ENCODE measurements at places on chromosomes 16 and 17.

GRCh38 chr16:70790815-70791214 lies 10.1 kb downstream of the VAC14 start:
- DNase-seq = no peak

- no peak for DNase-seq
Observed at GRCh38 chr16:58586340-58587030, 43.1 kb downstream of the CNOT1 start.

DNA sequence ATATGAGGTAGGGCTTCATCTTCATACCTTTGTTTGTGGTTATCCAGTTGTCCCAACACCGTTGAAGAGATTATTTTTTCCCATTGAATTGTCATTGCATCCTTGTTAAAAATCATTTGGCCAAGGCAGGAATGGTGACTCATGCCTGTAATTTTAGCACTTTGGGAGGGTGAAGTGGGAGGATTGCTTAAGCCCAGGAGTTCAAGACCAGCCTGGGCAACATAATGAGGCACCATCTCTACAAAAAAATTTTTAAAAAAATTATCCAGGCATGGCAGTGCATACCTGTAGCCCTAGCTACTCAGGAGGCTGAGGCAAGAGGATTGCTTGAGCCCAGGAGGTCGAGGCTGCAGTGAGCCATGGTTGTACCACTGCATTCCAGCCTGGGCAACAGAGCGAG lies 223.9 kb downstream of the TANC2 start:
- DNase-seq = no peak

DNA sequence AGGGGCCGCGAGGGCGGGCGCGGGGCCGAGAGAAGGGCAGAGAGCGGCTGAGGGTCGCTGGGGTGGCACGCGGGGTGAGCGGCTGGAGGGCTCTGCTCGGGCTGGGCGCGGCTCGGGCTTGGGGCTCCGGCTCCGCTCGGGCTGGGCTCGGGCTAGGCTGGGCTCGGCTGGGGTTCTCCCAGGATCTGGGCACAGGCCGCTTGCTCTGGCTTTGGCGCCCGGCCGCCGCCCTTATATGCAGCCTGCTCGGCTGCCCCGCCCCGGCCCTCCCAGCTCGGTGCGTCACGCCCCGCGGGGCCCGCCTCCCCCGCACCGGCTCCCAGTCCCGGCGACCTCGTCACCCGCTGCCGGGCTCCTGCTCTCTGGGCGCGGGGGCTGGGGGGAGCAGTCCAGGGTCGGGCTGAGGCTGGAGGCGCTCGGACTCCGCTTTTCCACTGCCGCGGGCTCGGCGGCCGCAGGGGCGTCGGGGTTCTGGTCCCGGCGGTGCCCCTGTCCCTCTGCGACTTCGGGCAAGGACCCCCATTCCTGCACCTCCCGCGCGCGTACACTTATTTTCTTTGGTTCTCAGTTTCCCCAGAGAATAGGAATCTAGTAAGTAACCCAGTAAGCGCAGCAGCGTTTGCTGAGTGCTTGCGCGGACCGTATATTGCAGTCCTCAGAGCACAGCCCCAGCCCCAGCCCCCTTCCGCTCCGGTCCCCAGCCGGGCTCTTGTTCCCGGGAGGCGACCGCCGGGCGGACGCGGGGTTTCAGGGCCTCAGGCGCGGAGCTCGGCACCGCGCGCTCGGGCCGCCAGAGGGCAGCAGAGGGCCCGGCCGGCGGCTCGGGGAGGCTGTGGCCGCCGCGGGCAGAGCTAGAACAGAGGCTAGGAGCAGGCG lies at the start of gene RASD1:
RASD1 (minus strand) TSS at position 207 of the 876 bp plus-strand sequence. CDS start 214 bp downstream, outside the sequence.
- DNase-seq = peak; percentile 86

DNA sequence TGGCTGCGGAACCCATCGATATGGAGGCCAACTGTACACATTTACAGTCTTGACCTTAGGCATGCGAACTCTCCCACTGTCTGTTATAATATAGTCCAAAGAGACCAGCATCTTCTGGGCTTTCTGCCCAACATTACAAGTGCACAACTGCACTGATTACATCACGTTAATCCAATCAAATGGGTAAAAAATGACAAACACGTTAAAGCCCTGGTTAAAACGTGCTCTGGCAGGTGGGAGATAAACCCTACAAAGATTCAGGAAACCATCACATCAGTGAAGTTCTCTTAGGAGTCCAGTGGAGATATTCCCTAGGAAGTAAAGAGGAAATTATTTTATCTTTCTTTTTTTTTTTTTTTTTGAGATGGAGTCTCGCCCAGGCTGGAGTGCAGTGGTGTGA lies 23.7 kb upstream of the XYLT2 start:
- no peak for DNase-seq

DNA sequence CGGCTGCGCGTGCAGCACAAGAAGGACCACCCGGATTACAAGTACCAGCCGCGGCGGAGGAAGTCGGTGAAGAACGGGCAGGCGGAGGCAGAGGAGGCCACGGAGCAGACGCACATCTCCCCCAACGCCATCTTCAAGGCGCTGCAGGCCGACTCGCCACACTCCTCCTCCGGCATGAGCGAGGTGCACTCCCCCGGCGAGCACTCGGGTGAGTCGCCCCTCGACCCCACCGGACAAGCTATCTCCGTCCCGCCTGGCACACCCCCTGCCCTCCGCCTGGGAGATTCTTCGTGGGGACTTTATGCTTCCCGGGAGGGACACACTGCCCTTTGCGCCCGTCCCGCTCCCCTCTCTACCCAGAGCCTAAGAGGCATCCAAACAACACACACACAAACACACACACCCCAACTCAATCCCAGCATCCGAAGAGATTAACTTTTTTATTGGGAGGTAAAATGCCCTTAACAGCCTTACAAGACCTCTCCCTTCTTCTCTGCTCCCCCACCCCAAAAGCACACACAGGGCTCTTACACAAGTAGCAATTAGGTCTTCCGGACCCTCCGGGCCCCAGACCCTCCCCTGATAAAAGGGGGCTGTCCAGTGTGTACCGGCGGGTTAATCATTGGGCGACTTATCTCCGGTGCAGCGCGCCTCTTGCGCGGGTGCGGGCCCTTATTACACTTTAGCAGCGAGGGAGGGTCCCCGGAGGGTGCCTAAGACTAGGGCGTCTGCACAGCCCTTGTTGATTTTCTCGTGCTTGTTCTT lies 2.1 kb downstream of the SOX9 start:
- DNase-seq = no peak

DNA sequence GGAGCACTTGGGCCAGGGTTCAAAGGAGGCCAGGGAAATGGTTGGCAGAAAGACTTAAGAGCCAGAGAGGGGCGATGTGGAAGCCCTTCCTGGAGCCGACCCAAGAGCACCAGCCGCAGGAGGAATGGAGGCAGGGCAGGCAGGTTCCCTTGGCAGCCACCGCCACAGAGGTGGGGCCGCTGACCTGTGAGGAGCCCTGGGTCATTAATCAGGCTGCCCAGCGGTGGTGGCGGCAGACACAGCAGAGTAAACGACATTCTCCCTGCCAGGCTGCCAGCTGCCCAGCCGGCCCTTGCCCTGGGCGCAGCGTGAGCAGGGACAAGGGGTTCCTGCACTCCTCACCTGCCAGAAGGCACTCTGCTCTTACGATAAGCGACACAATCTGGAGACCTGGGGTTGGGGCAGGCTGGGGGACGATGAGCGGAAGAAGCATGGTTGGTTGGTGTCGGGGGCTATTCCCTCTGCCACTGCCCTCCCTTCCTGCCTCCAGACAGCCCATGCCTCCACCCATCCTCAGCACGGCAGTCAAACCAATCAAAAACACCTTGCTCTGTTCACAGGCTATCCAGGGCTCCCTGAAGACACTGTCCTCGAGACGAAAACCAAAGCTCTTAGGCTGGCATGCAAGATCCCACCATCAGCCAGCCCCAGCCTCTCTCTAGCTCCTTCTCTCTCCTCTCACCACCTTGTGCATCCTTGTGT lies 40.9 kb downstream of the PLXDC1 start:
- DNase-seq = no peak

DNA sequence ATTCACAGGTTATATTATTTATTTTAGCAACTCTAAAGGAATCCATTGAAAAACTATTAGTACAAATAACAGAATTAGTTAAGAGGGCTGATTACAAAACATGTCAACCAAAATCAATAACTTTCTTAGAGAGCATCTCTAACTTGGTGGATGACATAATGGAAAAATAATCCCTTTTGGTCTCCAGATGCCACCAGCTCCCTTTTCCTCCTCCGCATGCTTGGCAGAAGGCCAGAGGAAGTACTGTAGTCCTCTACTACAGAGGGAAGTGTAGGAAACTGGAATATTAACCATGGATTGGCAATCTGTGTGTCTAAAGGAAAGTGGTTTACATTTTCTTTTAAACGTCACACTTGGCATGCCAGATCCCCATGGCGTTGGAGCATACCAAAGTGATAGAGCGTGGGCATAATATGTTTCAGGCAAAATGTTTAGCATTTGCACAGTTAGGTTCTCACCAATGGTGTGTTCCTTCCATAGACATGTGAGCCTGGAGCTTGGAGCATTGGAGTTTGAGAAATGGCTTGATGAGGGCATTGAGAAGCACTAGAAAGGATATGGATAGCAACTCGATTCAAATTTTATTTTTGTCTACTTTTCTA lies 106.3 kb downstream of the PRKCB start:
- no peak for DNase-seq

GRCh38 chr17:37701496-37701898 lies 43.4 kb downstream of the HNF1B start:
- peak; percentile 76 for DNase-seq

DNA sequence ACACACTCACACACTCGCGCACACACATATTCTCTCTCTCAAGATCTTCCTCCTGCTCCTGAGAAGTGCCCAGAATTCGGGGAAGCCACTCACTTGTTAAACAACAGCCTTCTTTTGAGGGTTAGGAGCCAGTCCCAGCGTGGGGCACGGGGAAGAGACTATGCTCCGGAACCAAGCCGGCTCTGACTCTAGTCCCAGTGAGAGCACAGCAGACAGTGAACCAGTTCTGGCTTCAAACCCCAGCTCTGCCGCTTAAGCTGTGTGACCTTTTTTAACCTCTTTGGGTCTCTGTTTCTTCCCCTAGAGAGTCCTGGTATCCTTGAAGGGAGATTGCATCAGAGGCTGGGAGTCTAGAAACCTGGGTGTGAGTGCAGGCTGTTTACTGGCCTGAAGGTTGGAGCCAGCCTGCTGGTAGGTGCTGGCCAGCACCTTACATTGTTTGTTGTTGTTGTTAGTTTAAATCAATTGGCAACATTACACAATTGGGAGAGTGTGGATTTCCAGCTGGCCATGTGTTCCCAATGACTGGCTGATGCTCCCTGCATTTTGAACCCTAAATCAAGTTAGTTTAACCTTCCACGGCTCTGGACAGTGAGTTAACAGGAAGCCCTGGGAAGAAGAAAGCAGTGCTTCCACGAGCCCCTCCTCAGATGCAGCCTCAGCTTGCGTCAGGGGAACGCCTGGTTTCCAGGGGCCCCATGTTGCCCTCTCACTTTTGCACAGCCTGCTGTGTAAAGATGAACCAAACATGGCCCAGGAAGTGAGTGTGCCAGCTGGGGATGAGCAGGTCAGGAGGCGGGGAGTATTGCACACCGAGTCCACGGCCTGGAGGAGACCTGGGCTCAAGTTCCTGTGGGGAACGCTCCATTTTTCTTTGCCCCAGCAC lies 71.5 kb downstream of the GAS7 start:
- DNase-seq = no peak

DNA sequence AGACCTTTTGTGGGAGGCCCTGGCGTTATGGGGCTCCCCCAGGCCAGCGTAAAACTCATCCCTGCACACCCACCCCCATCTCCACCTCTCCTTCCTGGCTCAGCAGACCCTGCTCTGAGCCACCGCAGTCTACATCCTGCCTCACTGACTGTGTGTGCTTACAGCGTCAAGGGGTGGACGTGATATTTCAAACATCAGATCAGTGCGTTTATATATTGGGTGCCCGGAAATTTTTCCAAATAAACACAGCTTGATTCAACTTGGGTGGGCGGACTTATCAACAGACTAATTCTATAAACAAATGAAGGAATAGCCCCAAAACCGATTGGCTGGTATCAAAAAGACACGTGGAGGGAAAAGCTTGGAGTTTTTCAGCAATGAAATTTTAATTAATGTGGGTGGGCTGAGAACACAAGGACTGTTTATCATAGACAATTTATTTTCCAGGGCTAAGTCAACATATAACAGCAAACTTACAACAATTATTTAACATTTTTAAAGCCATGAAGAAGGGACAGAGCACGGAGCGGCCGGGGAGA lies at the start of gene FOXL1:
FOXL1 (plus strand) TSS at position 489 of the 539 bp plus-strand sequence. CDS start 175 bp downstream, outside the sequence.
- DNase-seq = no peak

DNA sequence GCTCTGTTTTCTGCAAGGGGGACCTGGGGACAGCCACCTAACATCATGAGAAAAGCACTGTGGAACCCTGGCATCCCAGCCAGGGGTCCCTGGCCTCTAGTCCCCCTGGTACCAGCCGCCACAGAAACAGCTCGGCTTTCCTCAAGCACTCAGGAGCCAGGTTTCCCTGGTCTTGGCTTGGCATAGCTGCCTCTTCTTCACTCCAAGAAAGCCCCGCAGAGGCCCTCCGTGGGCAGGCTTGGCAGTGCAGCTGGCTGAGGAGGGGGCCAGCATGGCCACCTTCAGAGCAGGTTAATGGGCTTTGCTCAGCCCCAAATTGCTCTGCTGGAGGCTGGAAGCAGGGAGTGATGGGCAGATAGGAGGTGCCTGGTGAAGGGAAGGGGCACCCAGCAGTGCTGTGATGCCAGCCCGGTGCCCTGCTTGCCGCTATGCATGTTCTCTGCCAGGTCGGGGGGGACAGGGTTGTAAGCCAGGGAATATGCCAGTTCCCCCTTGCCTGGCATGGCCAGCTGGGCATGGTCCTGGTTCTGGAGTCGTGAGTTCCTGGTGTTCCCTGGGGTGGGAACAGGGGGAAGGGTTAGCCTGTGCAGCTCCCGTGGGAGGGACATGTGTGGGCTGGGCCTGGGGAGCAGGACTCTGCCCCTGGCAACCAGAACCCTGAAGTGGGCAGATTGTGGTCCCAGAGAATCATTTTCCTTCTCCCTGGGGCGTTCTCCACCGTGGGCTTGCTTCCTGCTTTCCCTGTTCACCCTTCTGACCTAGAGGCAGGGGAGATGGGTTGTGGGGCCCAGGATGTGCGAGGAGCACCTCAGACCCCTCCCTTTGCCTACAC lies 3.2 kb downstream of the ANKRD13B start:
- no peak for DNase-seq

DNA sequence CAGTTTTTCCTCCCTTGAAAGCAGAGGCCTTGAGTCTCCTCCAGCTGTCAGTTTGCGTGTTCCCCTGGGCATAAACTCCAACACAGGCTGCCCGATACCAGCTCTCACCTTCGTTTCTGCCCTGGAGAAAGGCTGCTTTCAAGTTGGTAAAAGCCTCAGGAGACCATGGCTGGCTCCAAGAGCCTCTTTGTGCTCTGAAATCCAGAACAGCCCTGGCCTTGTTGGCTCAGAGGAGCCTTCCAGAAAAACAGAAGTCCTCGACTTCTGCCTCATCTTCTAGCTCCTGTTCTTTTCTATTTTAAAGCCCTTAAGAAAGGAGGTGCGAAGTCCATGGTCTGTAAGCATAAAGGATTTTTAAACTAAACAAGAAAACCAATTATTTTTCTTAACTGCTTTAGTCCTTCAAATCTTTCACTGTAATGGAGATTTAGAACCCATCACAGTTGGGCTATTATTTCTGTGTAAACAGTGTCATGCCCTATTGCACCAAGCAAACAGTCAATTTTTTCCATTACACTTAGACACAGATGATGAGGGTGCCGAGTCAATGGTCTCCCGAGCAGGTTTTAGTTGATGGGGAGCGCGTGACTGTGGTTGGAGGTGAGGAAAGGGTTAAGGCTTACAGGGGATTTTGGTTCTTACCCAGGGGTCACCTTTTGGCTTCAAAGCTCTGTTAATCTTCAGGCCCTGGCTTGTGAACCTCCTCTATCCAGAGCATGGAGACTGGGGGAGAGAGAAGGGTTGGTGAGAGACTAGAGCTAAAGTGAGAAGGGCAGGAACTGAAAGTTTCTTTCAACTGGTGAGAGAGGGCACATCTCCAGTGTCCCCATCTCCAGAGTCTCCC lies 212.8 kb downstream of the MSI2 start:
- no peak for DNase-seq

All from B cell (primary cell).